ENCODE measurements at places on chromosomes 2 and 18.

GRCh38 chr18:31176531-31176930 lies 13.9 kb upstream of the DSC1 start:
- DNase-seq, result no peak

DNA sequence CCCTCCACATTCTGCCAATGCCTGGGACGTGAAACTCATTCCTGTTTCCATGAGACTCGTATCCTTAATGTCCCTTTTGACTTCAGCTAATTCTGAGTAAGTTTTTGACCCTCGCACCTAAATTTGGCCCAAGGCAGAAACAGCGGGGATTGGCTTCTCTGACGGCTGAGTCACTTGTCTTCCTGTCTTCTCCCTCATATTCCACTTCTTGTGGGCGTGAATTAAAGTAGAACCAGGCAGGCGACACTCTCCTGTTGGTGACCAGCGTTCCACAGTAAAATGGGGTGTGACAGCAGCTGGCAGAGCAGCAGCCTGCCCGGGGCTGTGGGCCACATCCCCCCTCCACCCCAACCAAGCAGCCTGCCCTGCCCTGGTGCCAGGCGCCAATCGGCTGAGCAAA lies 15.5 kb downstream of the TTC32 start:
- DNase-seq, result no peak

GRCh38 chr2:227942021-227942420 lies 70.6 kb downstream of the DAW1 start:
- no peak for DNase-seq

GRCh38 chr2:6947929-6948676 lies 30.9 kb downstream of the RNF144A start:
- no peak for DNase-seq

DNA sequence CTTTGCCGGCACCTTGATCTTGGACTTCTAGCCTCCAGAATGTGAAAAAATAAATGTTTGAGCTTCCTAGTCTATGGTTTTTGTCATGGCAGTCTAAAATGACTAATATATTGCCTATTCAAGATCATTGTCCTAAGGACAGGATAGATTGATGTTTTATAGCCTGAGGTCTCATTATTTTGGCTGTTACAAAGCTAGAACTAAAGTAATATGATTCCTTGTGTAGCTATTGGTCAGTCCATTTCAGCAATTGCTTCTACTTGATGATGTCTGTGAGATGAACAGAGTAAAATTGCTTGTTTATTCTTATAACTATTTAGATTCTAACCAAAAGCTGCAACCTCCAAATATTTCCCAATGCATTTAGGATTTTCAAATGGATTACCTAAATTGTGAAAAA lies 145.0 kb downstream of the HRH4 start:
- no peak for DNase-seq

GRCh38 chr2:121436918-121437317 lies 93.8 kb upstream of the RNU4ATAC start:
- DNase-seq, result no peak

DNA sequence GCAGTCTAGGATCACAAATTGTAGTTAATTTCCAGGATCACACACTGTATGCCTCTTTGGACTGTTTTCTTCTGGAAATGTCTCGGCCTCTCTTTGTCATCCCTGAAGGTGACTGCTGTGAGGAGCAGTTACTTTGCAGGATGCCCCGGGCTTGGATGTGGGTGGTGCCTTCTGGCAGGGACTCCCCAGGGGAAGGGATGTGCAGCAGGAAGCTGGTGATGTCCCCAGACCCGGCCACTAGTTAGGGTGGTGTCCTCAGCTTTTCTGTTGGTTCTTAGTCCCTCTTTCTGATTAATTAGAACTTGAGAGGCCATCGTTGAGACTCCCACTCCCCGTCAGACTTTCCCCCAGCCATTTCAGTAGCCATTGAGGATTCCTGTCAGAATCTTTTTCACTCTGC lies 286.6 kb upstream of the HDAC4 start:
- no peak for DNase-seq

DNA sequence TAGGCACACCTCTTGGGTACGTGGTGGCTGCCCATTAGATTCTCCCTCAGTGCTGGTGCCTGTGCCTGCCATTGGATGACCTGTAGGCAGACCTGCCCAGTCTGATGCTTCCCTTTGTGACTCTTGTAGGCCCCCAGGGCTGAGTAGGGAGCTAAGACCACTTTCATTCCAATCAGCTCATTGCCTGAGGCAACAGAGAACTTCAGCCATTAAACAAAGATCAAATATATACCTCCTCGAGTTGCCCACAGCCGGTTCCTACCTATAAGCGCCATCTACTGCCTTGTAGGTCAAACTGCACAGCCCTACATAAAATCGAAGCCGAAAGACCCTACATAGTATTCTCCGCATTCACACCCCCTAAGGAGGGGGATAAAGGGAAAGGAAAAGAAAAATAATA lies 184.6 kb downstream of the ETAA1 start:
- DNase-seq, result no peak
